Smooth muscle cell of trachea (primary cell): ENCODE measurements at places on chromosomes 2 and 18. TPM values are rescaled to one million over a fixed set of nuclear protein-coding genes. Genes with fewer than 3 reads are reported as not detected.

The PROM2 gene
- total RNA-seq, result 0.29 and 0.83 TPM in 2 replicates

The REG1A gene
- not detected in 2 replicates for total RNA-seq

The CCDC74B gene
- 4.8 and 9.3 TPM in 2 replicates for total RNA-seq

The SERPINB13 gene
- total RNA-seq, result not detected in 2 replicates

The ONECUT2 gene
- under 0.01 TPM in 2 replicates for total RNA-seq

The PLGLB2 gene
- 2.0 TPM in 1 of 2 replicates, not detected in the other for total RNA-seq

The IMPACT gene
- total RNA-seq, result 29.8 and 30.1 TPM in 2 replicates

The CLIP4 gene
- total RNA-seq, result 63.6 and 85.7 TPM in 2 replicates

The EVX2 gene
- total RNA-seq, result not detected in 2 replicates

The IL36B gene
- not detected in 2 replicates for total RNA-seq

The POTEI gene
- under 0.01 TPM in 1 of 2 replicates, not detected in the other for total RNA-seq

The SELENOI gene
- 12.6 and 21.2 TPM in 2 replicates for total RNA-seq

The MDH1B gene
- total RNA-seq, result 0.99 and 1.2 TPM in 2 replicates

The MAP2 gene
- total RNA-seq, result 9.4 and 12.8 TPM in 2 replicates
